Renal cortex interstitium (tissue), 15 donors: ENCODE measurements at places on chromosomes 4 and X.

- no peak for DNase-seq
These were observed 21.7 kb upstream of the TMEM33 start for GRCh38 chr4:41913509-41913908.

GRCh38 chrX:652341-652741 lies 21.8 kb downstream of the SHOX start:
- DNase-seq: no peak

GRCh38 chrX:642436-643240 lies 12.0 kb downstream of the SHOX start:
- DNase-seq: no peak

DNA sequence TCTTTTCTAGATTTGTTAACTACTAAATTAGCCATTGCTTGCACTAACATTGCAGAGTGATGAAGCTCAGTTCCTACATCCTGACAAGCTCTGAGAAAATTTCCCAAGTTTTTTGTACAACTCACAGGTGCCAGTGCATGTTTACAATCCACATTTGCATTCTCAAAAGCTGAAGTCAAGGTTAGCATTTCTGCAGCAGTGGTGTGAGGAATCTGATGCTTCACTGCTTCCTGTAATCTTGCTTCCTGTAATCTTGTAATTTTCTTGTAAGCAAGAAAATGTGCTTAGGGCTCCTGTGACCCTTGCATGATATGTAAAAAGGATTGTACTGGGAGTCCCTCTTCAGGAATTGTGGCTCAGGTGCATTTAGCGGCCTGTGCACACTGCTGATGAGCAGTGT lies 207.4 kb upstream of the CXCL13 start:
- DNase-seq: no peak

GRCh38 chr4:99405433-99406115 lies 29.6 kb downstream of the ADH7 start:
- peak; percentile 68 for DNase-seq

DNA sequence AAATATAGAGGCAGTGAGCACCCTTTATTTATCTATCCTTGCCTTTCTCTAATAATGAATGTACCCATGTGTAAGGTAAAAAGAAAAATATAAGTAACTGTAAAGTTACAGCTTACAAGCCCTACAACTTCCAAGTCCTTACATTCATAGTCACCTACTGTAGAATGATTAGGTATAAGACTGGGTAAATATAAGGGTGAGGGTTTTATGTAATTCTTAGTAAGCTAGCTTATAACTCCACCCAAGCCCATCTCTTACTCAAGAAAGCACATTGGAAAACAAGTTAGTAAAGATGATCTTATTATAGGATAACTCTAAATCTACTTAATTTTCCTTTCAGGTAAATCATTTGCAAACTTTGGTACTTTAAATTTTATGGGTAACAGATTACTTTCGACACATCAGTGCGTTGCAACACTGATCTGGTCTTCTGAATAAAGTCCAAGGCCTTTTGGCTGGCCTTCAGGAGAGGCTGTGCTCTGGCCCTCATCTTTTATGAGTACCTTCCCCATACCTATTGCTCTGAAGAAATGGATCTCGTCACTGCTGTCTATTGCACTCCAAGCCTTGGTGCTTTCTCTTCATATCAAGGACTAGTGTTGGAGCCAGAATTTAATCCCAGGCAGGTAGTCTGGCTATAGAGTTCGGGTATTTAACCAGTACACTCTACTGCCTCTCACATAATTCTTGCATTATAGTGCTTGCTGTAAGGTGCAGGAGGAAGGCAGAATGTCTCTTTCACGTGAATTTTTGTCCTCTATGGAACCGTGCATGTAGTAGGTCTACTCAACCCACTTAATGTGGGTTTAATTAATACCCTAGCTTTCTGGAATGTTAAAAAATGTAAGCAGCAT lies 443.6 kb upstream of the AR start:
- DNase-seq: no peak

- no peak for DNase-seq
These were observed 11.3 kb downstream of the CETN2 start for GRCh38 chrX:152819266-152819665.

DNA sequence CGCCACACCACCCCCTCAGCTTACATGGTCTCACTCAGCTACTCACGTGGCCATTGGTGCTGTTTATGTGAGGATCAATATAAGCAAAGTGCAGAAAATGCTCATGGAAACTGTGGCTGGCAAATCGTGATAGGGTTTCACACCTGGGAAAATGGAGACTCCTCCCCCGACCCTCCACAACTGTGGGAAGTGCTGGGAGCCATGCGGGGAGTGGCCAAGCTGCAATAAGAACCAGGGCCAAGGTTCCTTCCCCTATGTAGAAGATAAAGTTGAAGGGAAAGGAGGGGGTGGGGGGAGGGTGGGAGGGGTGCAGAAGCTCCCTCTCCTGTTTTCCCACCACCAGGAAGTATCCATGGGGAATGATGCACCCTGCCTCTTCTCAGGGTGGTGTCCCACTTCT lies 145.5 kb upstream of the MAMLD1 start:
- DNase-seq: no peak

- DNase-seq: no peak
These were observed 106.9 kb upstream of the ACSL4 start for GRCh38 chrX:109839694-109840567.

GRCh38 chrX:125394449-125394848 lies 74.8 kb downstream of the TEX13C start:
- no peak for DNase-seq

DNA sequence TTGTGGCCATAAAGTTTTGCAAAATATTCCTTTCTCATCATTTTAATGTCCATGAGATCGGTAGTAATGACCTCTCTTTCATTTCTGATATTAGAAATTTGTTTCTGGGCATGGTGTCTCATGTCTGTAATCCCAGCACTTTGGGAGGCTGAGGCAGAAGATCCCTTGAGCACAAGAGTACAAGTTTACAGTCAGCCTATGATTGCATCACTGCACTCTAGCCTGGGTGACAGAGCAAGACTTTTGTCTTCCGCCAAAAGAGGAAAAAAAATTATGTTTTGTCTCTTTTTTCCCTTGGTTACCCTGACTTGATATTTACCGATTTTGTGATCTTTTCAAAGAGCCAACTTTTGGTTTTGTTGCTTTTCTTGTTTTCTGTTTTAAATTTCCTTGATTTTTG lies 10.8 kb upstream of the NKAP start:
- no peak for DNase-seq

GRCh38 chr4:29708473-29708872 lies 1011.7 kb upstream of the PCDH7 start:
- DNase-seq: no peak

GRCh38 chr4:6242271-6243029 lies 27.2 kb upstream of the WFS1 start:
- DNase-seq: no peak

GRCh38 chrX:77953708-77954107 lies 15.7 kb downstream of the PGAM4 start:
- DNase-seq: no peak

DNA sequence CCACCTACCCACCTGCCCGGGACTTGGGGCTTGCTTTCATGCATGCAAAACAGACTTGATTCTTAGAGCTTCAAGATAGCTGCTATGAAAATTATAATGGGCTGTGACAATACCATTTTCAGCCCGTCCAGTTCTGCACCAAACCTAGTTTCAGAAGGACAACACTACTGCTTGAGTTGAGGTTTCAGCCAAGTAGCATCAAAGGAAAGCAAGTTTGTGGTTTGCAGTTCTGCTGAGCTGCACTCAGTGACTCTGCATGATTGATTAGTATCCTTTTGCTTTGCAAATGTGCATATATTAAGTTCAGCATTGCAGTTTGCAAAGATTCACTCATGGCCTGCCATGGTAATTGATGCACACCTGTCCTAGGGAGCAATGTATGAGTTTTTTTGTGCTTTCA lies 442.7 kb downstream of the RPA4 start:
- DNase-seq: no peak

DNA sequence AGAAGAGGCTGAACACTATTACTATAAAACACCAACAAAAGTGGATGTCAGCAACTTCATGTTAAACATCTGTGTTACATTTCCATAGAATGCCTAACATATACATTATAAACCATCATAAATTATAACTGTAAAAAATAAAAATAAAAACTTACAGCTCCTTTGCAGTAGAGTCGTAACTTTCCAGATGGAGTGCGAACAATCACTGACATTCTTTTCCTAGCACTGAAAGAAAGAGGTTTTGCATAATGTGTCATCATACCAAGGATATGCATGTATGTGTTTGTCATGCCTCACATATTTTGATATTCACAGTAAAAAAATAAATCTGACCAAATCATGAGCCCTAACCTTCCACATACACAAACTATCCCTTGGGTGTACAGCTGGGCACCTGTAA lies 113.1 kb downstream of the ATP8A1 start:
- DNase-seq: no peak

- DNase-seq: peak; percentile 36
These were observed 26.5 kb upstream of the IRAK1 start for GRCh38 chrX:154046031-154046781.

DNA sequence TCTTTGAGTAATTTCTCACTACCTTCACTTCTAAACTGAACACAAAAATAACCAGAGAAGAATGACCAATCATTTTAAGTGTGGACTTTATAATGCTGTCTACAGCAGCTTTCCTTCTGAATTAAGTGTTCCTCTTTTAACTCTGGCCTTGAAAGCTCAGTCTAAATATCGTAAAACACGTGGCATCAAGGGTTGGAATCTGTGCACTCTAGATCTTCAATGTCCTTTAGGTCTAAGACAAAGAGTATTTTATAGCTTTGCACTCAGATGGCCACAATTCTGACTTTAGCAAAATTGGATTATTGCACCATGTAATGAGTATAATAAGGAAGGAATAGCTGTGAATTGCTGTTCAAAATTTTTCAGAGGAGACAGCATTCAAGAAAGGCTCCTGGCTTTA lies 197.1 kb upstream of the UGT8 start:
- DNase-seq: no peak

GRCh38 chrX:38664285-38664684 lies 102.9 kb downstream of the TSPAN7 start:
- DNase-seq: no peak

DNA sequence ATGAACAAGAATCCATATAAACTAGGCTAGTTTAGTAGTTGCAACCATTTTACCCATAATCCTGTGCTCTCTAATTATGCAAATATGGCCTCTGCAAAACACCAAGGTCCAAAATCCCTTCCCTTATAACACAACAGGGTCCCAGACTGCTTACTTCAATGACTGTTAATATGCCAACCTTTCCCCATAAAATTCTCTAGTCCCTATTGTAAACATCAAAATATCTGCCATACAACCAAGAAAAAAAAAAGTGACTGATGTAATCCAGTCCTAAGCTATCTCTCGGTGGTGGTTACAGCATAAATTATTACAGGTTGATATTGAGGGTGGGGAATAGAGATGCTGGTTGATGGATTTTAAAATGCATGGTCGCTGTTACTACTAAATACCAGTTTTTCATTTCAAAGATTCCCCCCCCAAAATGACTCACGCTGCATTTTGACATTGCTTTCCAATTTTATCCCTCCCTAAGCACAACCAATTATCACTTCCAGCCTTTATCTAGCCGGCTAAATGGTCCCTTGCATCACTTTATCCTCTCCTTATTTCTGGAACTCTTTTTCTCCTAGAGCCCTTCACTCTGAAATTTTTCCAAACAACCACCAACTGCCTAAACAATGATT lies 44.8 kb downstream of the TSPAN5 start:
- DNase-seq: no peak

- DNase-seq: no peak
These were observed 81.2 kb downstream of the SPRY1 start for GRCh38 chr4:123477711-123478209.

GRCh38 chr4:158754385-158755180 lies 14.2 kb upstream of the FNIP2 start:
- DNase-seq: no peak

GRCh38 chrX:39766085-39766726 lies 331.6 kb downstream of the BCOR start:
- no peak for DNase-seq

DNA sequence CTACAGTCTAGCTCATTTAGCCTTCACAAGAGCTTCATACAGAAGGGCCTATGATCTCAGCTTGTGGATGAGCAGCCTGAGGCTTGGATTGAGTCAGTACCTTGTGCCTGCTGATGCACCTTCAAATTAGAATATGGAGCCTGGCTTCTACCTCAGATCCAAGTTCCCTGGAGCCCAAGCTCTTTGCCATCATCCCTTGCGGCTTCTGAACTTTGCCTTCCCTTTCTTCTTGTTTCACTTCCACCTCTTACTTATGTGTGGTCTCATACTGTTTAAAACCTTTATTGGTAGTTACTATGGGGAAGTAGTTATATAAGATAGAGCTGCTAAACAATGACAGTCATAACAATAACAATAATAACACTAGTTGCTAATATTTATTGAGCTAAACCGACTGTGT lies 84.3 kb upstream of the AFF2 start:
- DNase-seq: no peak

DNA sequence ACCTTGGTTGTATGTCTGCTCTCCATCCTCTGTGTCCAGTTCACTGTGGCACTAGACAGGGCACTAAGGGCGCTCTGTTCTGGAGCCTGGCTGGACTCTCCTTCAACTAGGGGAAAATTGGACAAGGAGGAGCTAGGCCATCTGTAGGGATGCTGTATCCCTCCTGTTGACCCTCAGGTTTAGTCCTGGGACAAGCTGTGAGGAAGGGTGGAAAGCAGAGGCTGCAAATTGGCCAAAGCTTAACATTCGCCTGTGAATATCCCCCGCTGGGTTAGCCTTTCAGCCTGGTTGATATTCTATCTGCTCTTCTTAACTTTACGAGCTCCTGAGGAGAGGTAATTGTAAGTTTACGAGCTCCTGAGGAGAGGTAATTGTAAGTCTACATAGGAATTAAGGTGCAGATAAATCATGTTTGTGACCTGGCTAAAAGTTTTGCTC lies 64.4 kb upstream of the ENPEP start:
- no peak for DNase-seq

GRCh38 chr4:146238107-146238506 lies 23.8 kb downstream of the REELD1 start:
- DNase-seq: no peak

DNA sequence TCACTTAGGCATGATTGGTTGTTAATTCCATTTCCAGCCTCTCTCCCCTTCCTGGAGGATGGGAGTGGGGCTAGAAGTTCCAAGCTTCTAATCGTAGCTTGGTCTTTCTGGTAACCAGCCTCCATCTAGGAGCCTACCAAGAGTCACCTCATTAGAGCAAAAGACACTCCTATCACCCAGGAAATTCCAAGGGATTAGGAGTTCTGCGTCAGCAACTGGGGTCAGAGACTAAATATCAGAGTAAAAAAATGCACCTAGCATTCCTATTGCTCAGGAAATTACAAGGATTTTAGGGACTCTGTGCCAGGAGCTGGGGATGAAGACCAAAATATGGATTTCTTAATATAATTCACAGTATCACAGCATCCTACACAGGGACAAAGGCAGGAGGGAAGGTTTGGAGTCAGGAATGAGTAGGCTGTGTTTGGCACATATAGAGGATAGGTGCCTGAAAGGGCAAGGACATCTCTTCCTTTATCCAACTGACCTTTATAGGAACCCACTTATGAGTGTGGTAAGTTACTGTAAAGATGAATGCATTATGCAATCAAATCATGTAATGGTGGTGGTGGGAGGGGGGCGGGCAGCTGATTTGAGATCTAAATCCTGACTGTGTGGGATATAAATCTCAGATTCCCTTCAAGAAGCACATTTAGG lies 30.5 kb upstream of the LIMCH1 start:
- DNase-seq: no peak

- no peak for DNase-seq
These were observed 132.4 kb upstream of the USP9X start for GRCh38 chrX:40952855-40953254.
